ENCODE measurements at places on chromosomes 11 and 22.

DNA sequence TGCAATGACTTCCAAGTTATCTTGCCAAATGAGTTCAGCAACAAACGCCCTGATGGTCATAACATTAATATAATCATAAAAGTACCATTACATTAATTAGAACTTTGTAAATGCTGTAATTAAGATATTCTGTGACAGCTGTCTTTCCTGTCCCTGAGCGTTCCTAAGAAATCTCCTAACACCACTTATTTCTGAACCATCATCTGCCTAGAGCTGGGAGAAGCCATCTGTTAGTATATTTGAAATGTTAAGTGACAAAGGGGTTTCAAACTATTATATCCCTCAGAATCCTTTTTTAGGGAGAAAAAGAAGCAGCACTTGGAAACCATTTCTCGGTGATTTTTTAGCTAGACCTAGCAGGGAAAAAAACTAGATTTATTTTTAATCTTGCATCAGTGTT, 657.5 kb downstream of the FAM181B start:
- DNase-seq: no peak

DNA sequence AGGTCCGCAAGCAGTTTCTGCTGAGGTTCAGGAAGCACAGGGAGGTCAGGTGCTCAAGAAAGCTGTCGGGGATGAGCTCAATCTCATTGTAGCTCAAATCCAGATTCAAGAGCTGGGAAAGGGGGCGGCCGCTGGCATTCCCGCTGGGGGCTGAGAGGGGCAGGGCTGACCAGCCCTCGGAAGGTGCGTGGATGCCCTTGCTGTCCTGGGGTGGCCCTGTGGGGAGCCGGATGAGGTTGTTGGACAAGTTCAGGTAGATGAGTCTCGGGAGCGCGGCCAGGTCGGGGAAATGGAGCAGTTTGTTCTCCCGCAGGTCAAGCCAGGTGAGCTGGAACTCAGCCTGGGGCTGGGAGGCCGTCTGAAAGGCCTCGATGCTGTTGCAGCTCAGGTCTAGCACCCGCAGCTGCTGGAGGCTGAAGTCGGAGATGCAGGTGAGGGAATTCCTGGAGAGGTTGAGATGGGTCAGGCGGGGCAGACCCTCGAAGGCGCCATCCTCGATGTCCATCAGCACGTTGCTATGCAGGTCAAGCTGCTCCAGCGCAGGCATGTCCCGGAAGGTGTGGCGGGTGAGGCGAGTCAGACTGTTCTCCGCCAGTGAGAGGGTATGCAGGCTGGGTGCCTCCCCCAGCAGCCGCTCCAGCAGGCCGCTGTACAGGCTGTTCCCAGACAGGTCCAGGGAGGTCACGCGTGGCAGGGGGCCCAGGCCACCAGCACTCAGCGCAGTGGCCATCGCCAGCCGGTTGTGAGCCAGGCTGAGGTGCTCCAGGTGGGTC, 9.8 kb downstream of the LRRC32 start:
- DNase-seq: no peak

- no peak for DNase-seq
These were observed 94.3 kb downstream of the SOX6 start for GRCh38 chr11:16261836-16262644.

GRCh38 chr22:30754971-30755758, 60.5 kb downstream of the OSBP2 start:
- DNase-seq: peak; percentile 83

DNA sequence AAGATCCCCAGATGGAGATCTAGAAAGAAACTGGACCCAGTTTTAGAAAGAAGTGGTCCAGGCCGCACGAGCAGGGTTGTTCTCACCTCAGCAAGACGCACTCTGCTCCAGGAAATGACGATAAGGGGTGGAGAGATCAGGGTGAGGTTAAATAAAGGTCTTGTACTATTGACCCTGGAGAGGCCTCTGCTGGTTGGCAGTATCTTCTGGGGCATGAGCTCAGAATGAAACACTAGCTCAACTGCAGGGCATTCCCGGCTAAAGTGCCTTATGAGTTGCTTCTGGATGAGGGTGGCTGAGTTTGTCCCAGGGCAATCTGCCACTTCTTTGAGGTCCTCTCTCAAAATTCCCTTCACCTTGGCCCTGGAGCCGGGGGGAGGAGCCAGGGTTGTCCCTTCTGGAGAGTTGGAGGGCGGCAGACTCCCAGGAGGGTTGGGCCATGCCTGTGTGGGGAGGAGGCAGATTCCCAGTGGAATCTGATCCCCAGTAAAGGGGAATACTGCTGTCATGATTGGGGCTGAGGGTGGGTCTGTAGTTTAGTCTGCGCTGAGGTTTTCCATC, 10.9 kb downstream of the USP2 start:
- no peak for DNase-seq

Measured in fibroblast of skin of scalp (primary cell).